Kidney (tissue), 22 donors: ENCODE measurements at places on chromosomes 1 and 21. TPM values are rescaled to one million over a fixed set of nuclear protein-coding genes. Genes with fewer than 3 reads are reported as not detected.

DNA sequence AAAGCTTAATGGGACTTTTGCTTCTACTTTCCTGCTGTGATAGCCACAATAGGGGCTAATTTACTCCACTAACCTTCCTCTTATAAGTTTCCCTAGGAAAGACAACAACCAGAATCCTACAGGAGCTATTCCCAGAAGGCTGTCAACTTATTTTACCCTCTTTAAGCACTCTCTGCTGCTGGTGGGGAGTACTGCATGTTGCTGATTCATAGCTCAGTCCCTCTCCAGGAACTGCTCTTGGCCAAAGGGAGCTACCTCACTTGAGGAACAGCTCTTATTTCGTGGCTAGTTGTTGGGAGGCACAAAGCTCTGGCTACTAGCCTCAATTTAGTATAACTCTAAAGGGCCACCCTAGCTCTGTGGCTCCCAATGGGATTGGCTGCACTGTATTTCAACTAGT, 37.2 kb downstream of the ADSS2 start:
- no peak overlapping the region for H3K4me3 ChIP-seq
- H3K4me1 ChIP-seq, result no peaks in the 10 kb centered on the region
- no peak for DNase-seq
- H3K27me3 ChIP-seq, result no peaks in the 10 kb centered on the region
- peaks cover 28% of the 10 kb centered on the region for H3K36me3 ChIP-seq
- H3K27ac ChIP-seq, result no peak overlapping the region

Gene RGS13
- 2.1 TPM for total RNA-seq

DNA sequence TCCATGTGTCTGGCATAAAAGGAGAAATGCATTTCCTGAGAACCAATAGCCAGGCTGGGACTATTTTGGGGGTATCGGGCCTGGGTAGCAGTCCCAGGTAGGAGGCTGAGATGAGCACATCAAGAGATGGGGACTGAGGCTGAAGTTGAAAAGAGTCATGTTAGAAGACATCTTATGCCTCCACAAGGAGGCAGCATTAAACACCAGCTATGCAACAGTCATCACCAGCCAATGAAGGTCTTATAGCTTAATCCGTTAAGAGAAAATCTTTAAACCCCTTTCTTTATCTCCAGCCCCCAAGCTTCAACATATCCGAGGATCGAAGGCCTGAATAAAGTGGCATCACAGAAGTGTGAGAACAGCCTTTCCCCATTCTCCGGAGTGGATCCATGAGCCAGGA, 640.7 kb upstream of the PTBP2 start:
- no peaks in the 10 kb centered on the region for H3K4me1 ChIP-seq
- no peak overlapping the region for H3K4me3 ChIP-seq
- no peak for DNase-seq
- no peak overlapping the region for H3K27ac ChIP-seq
- H3K36me3 ChIP-seq, result no peaks in the 10 kb centered on the region

GRCh38 chr1:227299241-227299627, 19.1 kb downstream of the CDC42BPA start:
- no peak overlapping the region for H3K27ac ChIP-seq
- H3K4me1 ChIP-seq, result no peaks in the 10 kb centered on the region
- H3K27me3 ChIP-seq, result no peaks in the 10 kb centered on the region
- H3K36me3 ChIP-seq, result no peaks in the 10 kb centered on the region

Gene PRAMEF11
- total RNA-seq, result not detected

GRCh38 chr1:15381805-15382204, 27.9 kb upstream of the EFHD2 start:
- DNase-seq, result no peak
- H3K27ac ChIP-seq, result no peak overlapping the region
- H3K4me1 ChIP-seq, result no peaks in the 10 kb centered on the region
- no peak overlapping the region for H3K4me3 ChIP-seq
- no peaks in the 10 kb centered on the region for H3K36me3 ChIP-seq

DNA sequence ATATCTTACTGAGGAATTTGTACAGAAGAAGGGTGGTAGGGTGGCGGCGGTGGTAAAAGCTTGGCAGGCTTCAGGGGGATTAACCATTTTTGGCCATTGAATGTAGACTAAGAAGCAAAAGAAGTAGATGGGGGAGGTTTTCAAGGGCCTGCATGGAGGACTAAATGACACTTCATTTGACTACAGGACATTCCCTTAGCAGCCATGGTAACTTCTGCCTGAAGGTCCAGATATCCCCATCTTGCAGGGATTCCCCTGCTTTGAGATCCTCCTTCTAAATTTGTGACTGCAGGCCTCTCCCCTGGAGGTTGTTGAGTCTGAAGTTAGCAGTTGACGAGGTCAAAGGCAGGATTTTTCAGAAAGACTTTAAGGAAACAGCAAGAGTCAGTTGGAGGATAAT, 4.8 kb downstream of the VASH2 start:
- no peak overlapping the region for H3K27ac ChIP-seq
- H3K4me1 ChIP-seq, result no peaks in the 10 kb centered on the region
- no peaks in the 10 kb centered on the region for H3K36me3 ChIP-seq
- no peaks in the 10 kb centered on the region for H3K27me3 ChIP-seq
- no peak overlapping the region for H3K4me3 ChIP-seq

Gene RPRD2
- total RNA-seq, result 40.4 TPM

GRCh38 chr1:110086961-110087360, 16.5 kb upstream of the ALX3 start:
- H3K4me3 ChIP-seq, result no peak overlapping the region
- no peak for DNase-seq
- no peak overlapping the region for H3K27ac ChIP-seq
- peaks cover 43% of the 10 kb centered on the region for H3K27me3 ChIP-seq
- peaks cover 4% of the 10 kb centered on the region for H3K4me1 ChIP-seq

- H3K27ac ChIP-seq, result no peak overlapping the region
- no peak overlapping the region for H3K4me3 ChIP-seq
- no peaks in the 10 kb centered on the region for H3K4me1 ChIP-seq
- DNase-seq, result no peak
- no peaks in the 10 kb centered on the region for H3K36me3 ChIP-seq
- no peaks in the 10 kb centered on the region for H3K27me3 ChIP-seq
Measured at GRCh38 chr1:101394041-101394440, 157.2 kb downstream of the S1PR1 start.

DNA sequence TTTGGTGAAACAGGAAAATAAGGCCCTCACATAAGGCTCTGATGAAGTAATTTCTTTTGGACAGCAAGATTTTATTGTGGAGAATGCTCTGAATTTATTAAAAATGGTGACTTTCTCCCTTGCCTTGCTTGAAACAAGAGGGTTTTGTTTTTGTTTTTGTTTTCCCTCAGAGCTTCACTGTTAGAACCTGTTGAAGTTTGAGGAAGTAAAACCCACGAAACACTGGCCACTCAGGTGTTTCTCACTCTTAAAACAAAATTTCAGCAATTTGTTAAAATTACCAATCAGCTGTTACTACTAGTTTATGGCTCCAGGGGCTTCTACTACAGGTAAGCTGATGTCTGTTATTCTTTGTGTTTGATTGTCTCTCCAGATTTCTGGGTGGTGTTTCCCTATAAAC, 112.6 kb upstream of the B3GALT2 start:
- H3K4me1 ChIP-seq, result no peaks in the 10 kb centered on the region
- H3K27me3 ChIP-seq, result no peaks in the 10 kb centered on the region
- no peak overlapping the region for H3K4me3 ChIP-seq
- H3K36me3 ChIP-seq, result no peaks in the 10 kb centered on the region

DNA sequence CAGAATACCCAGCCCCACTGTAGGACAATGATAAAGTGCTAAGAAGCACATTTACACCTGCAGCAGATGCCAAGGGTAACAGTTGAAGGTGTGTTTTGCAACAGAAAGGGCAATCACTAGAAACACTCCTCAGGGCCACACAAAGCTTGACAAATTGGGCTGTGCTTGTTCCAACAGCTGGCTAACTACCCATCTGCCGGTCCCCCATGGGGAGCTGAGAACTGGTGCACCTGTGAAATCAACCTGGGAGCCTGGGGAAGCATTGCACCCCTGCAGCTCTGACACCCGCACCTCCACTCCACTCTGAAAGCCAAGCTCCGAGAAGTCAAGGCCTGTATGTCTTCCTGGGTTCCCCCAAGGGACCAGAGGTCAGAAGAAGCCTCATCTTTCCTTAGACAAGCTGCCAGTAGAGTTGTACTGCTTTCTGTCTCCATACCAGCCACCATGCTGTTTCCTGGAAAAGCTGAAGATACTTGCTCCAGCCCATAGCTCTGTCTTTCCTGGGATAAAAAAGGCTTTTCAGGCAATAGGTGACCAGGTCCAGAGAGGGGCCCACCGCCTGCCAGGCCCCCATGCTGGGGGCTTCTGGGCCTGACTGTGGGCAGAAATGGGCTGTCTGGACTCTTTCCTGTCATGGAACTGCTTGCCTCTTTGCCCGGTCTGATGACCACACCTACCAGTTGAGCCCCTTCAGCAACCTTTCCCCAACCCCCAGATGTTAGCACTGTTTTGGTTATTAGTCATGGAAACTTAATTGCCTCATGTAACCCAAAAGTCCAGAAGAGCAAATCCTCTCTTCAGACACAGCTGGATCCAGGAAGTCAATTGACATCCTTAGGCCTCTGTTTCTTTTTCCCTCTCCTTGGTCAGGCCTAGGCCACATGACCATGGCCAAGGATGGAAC, 93.6 kb downstream of the KIF14 start:
- H3K4me1 ChIP-seq, result no peaks in the 10 kb centered on the region
- no peak overlapping the region for H3K27ac ChIP-seq
- H3K36me3 ChIP-seq, result no peaks in the 10 kb centered on the region

Gene AIRE
- 0.25 TPM for total RNA-seq

- DNase-seq, result no peak
- no peak overlapping the region for H3K27ac ChIP-seq
- H3K27me3 ChIP-seq, result no peaks in the 10 kb centered on the region
- no peaks in the 10 kb centered on the region for H3K4me1 ChIP-seq
- no peak overlapping the region for H3K4me3 ChIP-seq
Measured at GRCh38 chr1:71950579-71950978, 331.8 kb downstream of the NEGR1 start.
